Osteoblast (primary cell): ENCODE measurements at places on chromosomes 2 and 18. TPM values are rescaled to one million over a fixed set of nuclear protein-coding genes. Genes with fewer than 3 reads are reported as not detected.
A peak's percentile ranks its signal among the peaks of the same experiment; 100 is the strongest.

- no peaks in the 10 kb centered on the region for H3K36me3 ChIP-seq
- peak; percentile 85 for DNase-seq
- H3K4me3 ChIP-seq, result no peak overlapping the region
- H3K4me1 ChIP-seq, result peaks cover 4% of the 10 kb centered on the region
- no peak overlapping the region for H3K27ac ChIP-seq
Measured at GRCh38 chr2:127423880-127424279, 5.7 kb downstream of the PROC start.

GRCh38 chr2:129464036-129464435 is 515.4 kb upstream of the RAB6C start:
- no peaks in the 10 kb centered on the region for H3K4me1 ChIP-seq
- no peaks in the 10 kb centered on the region for H3K27me3 ChIP-seq
- H3K4me3 ChIP-seq, result no peak overlapping the region
- H3K36me3 ChIP-seq, result no peaks in the 10 kb centered on the region
- no peak for DNase-seq
- no peak overlapping the region for H3K27ac ChIP-seq

DNA sequence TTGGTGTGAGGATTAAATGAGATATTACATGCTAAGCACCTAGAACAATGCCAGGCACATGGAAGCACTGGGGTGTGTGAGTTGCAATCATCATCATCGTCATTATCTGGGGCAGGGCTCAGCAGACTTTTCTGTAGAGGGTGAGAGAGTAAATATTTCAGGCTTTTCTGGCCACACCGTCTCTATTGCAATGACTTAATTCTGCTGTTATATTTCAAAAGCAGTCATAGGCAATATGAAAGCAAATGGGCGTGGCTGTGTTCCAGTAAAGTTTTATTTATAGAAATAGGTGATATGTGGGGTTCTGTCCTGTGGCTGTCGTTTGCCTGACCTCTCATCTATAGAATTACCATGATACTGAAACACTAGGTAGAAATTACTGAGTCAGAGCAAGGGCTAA is 60.6 kb downstream of the IL1R2 start:
- H3K27ac ChIP-seq, result peak overlapping the region; percentile 70
- no peaks in the 10 kb centered on the region for H3K27me3 ChIP-seq
- H3K4me1 ChIP-seq, result peaks cover 53% of the 10 kb centered on the region
- H3K36me3 ChIP-seq, result no peaks in the 10 kb centered on the region

GRCh38 chr18:55092166-55092565 is 132.9 kb upstream of the CCDC68 start:
- peaks cover 12% of the 10 kb centered on the region for H3K4me1 ChIP-seq
- H3K27ac ChIP-seq, result no peak overlapping the region
- H3K4me3 ChIP-seq, result no peak overlapping the region
- H3K27me3 ChIP-seq, result no peaks in the 10 kb centered on the region
- H3K36me3 ChIP-seq, result no peaks in the 10 kb centered on the region

DNA sequence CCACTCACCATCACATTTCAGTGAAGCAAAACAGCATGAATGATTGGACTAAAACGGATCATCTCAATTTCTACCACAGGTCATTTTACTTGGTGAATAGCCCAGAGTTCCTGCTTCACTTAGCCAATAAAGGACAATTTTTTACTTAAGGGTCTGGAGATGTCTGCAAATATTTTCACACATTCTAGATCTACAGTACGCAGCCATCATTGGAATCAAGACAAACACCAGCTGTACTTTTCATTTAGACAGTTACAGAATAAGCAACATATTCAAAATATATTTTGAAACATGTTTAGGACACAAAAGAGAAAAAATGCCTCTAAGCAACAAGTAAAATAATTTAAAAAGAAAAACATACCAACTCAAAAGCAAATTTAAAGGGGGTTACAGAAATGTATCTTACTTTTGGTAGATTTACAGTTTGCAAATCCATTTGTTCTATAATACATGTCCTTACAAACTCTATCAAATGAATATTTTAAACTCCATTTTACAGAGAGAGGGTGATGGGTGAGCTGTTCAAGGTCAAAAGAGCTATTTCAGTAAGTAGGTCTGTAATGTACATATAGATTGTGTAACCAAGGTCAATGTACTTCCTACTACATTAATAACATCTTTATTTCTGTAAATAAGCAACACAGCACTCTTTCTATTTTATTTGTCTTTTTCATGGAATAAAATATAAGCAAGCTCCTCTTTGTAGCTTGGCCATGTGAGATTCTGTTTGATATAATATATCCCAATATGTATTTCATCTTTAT is 13.4 kb downstream of the PPP1R1C start:
- H3K27me3 ChIP-seq, result no peaks in the 10 kb centered on the region
- H3K27ac ChIP-seq, result no peak overlapping the region
- H3K36me3 ChIP-seq, result no peaks in the 10 kb centered on the region
- no peak overlapping the region for H3K4me3 ChIP-seq
- H3K4me1 ChIP-seq, result no peaks in the 10 kb centered on the region

GRCh38 chr2:96526101-96526591 is 10.4 kb upstream of the ARID5A start:
- H3K36me3 ChIP-seq, result no peaks in the 10 kb centered on the region
- H3K4me3 ChIP-seq, result no peak overlapping the region
- no peak overlapping the region for H3K27ac ChIP-seq
- H3K27me3 ChIP-seq, result peaks cover 16% of the 10 kb centered on the region
- H3K4me1 ChIP-seq, result peaks cover 34% of the 10 kb centered on the region

DNA sequence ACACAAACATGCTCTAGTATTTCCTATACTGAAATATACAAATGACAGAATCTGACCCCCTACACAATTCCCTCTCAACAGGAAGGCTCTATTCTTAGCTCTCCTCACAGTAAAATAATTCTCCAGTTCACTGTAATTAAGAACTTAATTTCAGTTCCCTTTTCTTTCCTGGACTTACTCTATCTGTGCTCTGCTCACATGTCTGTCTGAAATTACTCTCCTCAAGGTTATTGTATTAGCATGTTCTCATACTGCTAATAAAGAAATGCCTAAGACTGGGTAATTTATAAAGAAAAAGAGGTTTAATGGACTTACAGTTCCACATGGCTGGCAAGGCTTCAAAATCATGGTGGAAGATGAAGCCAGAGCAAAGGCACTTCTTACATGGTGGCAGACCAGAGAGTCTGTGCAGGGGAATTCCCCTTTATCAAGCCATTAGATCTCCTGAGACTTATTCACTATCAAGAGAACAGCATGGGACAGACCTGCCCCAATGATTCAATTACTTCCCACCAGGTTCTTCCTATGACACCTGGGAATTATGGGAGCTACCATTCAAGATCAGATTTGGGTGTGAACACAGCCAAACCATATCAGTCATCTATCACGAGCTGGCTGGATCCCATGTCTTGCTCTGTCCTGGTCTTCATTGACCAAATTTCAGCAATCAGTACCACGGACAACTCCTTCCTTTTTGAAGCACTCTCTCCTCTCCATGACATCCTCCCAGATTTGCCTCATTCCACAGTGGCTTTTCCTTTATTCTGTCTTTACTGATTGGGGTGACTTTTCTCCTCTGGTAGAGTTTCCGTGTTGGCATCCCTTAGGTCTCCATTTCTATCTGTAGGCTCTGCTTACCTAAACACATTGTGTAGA is 110.9 kb downstream of the GALR1 start:
- H3K4me3 ChIP-seq, result no peak overlapping the region
- H3K27ac ChIP-seq, result no peak overlapping the region
- H3K27me3 ChIP-seq, result no peaks in the 10 kb centered on the region

DNA sequence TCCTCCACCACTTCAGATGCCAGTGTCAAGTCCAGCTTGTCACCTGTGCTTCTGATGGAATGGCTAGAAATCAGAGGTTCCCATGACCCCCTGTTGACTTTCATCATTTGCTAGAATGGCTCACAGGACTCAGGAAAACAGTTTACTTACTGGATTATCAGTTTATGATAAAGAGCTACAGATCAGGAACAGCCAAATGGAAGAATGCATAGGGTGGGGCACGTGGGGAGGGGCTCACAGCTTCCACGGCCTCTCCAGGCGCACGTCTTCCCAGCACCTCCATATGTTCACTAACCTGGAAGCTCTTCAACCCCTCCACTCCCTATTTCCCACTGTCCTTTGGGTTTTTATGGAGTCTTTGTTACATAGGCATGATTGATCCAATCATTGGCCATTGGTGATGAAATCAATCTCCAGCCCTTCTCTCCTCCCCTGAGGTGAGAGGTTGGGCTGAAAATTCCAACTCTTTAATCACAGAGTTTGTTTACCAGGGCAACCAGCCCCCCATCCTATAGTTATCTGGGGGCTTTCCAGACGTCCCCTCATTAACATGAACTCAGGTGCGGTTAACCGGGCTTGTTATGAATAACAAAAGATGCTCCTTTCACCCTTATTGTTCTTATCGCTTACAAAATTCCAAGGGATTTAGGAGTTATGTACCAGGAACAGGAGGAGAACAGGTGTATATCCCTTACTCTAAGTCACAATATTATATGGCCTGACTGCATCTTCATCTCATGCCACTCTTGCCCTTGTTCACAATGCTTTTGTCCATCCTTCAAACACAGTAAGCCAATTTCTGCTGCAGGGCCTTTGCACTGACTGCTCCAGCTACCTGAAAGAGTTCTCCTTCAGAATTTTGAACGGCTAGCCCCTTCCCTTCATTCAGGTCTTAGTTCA is 35.2 kb downstream of the ANXA4 start:
- no peaks in the 10 kb centered on the region for H3K27me3 ChIP-seq
- peaks cover 11% of the 10 kb centered on the region for H3K4me1 ChIP-seq
- no peaks in the 10 kb centered on the region for H3K36me3 ChIP-seq
- H3K4me3 ChIP-seq, result no peak overlapping the region
- DNase-seq, result no peak

GRCh38 chr2:144270951-144271350 is 249.0 kb downstream of the ZEB2 start:
- no peak overlapping the region for H3K27ac ChIP-seq
- H3K36me3 ChIP-seq, result no peaks in the 10 kb centered on the region
- H3K4me1 ChIP-seq, result no peaks in the 10 kb centered on the region
- H3K27me3 ChIP-seq, result no peaks in the 10 kb centered on the region

- no peak overlapping the region for H3K27ac ChIP-seq
- H3K4me3 ChIP-seq, result no peak overlapping the region
- peaks cover 19% of the 10 kb centered on the region for H3K4me1 ChIP-seq
- no peaks in the 10 kb centered on the region for H3K36me3 ChIP-seq
Measured at GRCh38 chr2:109459485-109459884, 154.3 kb downstream of the SEPTIN10 start.

- no peaks in the 10 kb centered on the region for H3K36me3 ChIP-seq
- no peak overlapping the region for H3K4me3 ChIP-seq
- DNase-seq, result no peak
- no peak overlapping the region for H3K27ac ChIP-seq
- no peaks in the 10 kb centered on the region for H3K4me1 ChIP-seq
Measured at GRCh38 chr2:118638453-118638852, 209.0 kb downstream of the EN1 start.

GREB1 gene
- total RNA-seq, result 1.1 and 1.2 TPM in 2 replicates

GPR35 gene
- 1.1 and 1.5 TPM in 2 replicates for total RNA-seq

COLEC12 gene
- total RNA-seq, result 38.0 and 56.9 TPM in 2 replicates
